Caki2 (cell line): ENCODE measurements at places on chromosomes 7 and 10. TPM values are rescaled to one million over a fixed set of nuclear protein-coding genes. Genes with fewer than 3 reads are reported as not detected.

DNA sequence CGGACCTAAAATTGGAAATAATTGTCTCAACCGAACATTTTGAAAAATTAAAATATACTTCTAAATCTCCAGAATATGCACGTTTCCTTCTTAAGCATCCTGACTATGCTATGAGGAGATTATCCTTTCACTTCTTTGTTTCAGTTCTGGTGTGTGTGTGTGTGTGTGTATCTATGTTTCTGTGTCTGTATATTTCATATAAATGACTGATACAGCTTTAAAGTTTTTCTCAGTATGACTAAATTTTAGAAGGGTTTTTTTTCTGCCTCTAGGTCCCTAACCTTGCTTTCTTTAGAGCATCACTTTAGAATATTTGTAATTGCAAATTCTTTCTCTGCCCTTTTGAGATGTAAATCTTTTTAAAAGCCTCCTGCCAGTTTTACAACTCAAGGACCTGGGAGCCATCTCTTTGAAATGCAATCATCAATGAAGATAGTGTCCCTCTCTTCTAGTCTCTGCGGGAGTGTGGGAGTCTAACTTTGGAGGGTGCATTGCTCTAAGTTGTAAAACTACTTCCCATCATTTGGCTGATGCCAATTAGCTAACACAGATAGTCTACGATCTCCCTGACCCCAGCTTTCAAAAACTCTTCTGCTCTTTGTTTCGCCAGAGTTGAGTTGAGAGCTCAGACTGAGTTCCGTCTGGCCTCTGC is 782.0 kb upstream of the ZWINT start:
- no peak for DNase-seq

DNA sequence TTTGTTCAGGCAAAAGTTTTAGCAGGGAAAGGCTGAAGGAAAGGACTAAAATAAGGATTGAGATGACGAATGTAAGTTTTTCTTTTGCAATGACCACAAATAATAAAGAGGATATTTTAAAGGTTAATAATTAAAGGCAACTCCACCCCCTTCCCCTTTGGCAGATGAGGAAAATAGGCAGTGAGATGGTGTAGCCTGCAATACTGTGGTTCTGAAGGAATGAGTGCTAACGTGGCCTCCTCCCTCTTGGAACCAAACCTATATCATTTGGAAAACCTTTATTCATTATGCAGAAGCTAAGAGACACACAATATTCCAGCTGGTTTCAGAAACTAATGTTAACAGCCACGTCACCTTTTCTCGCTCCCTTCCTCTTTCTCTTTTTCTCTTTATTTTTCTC is 70.9 kb upstream of the COL1A2 start:
- no peak for DNase-seq

GRCh38 chr7:101390901-101391301 is 28.2 kb downstream of the COL26A1 start:
- DNase-seq, result no peak

Gene PNLIP
- total RNA-seq, result not detected in 2 replicates

Gene SPDYE16
- total RNA-seq, result 2.2 TPM in 1 of 2 replicates, not detected in the other

Gene ADAM22
- total RNA-seq, result 0.37 and 0.61 TPM in 2 replicates

Gene EPO
- not detected in 2 replicates for total RNA-seq
